ENCODE measurements at places on chromosomes 5 and 9. TPM values are rescaled to one million over a fixed set of nuclear protein-coding genes. Genes with fewer than 3 reads are reported as not detected.

DNA sequence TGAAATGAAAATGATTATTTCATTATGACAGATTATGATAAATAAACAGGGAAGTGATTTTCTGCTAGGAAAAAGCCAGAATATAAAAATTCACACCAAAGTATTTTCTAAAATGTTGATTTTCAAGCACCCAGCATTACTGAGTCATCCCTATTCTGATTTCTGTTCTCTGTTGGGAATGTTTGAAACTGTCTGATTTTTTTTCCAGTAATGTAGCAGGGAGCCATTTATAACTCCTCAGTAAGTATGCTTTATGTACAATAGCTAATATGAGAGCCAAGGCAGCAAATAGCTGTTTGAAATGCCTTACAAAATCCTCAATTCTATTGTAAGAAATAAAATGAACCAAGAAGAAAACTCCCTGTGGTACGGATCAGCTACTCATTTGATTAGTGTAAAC, 471.7 kb upstream of the TYRP1 start:
- DNase-seq, result no peak

DNA sequence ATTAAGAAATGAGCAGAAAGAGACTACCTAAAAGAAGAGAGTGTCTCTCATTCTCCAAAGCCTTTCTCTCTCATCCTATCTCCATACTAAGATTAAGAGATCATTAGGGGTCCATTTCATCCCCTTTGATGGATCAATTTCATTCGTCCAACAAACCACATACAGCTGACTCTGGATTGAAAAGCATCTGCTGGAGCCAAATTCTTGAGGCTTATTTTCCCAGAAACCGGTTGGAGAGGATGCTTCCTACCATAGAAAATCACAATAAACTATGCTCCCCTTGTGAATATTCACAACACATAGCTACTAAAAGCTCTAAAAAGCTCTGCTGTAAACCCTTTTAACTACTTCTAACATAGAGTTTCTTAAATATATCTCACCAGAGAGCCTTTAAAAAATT, 755.0 kb upstream of the ZNF608 start:
- no peak for DNase-seq

ADRA1B gene
- total RNA-seq, result 0.69 TPM

GRCh38 chr9:32350682-32351081, 33.8 kb upstream of the ACO1 start:
- no peak for DNase-seq

GRCh38 chr9:128033609-128034008, 33.5 kb downstream of the NAIF1 start:
- DNase-seq, result no peak

- no peak for DNase-seq
Measured at GRCh38 chr5:11483630-11484029, 420.6 kb downstream of the CTNND2 start.

FRRS1L gene
- total RNA-seq, result 0.96 TPM

GRCh38 chr9:128382261-128382660, 11.1 kb downstream of the URM1 start:
- no peak for DNase-seq

- no peak for DNase-seq
Measured at GRCh38 chr5:103894882-103895281, 332.3 kb upstream of the NUDT12 start.

TMEM215 gene
- 0.09 TPM for total RNA-seq

GRCh38 chr5:101585366-101585765, 682.3 kb upstream of the ST8SIA4 start:
- no peak for DNase-seq

DNA sequence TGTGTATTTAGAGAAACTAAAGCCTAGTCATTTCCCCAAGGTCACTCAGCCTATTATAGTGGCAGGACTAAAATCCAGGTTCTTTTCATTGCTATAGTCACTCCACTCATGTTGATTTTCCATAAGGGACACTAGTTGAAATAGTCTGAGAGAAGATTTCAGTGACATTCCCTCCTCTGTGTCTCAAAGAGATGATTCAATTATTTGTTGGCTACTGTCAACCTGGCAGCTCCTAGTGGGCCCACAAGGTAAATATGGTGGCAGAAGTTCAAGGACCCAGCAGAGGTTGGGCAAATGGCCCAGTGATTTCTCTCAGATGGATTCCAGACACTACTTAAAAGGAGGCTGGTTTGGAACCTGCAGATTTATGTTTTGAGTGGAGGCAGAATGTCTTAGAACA, 48.1 kb downstream of the G3BP1 start:
- no peak for DNase-seq

GADD45G gene
- total RNA-seq, result 5.4 TPM

- DNase-seq, result no peak
Measured at GRCh38 chr5:2818936-2819335, 67.5 kb upstream of the IRX2 start.

- no peak for DNase-seq
Measured at GRCh38 chr9:132114102-132114707, 34.5 kb upstream of the MED27 start.

GRCh38 chr5:144368556-144368955, 197.9 kb downstream of the KCTD16 start:
- DNase-seq, result no peak

- no peak for DNase-seq
Measured at GRCh38 chr5:169242175-169242848, 58.6 kb downstream of the SLIT3 start.

DNA sequence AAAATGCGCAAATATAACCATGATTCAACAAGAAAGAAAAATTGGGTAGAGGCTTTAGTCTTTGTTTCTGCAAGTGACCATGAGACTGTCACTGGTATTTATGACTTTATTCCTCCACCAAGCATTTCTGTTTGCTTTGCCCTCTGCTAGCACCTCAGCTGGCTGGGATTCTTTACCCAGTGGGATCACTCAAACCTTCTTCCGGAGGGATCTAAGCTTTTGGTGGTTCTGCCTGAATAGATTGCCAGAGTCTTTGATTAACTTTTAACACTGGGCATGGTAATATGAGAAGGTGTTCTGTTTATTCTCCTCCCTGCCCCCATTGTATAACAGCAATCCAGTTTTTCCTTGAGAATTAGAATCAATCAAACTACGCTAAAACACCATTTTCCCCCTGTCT, 59.1 kb upstream of the FBN2 start:
- no peak for DNase-seq

KCNMB1 gene
- total RNA-seq, result 5.5 TPM

CDKN2B-AS1 gene
- 78.7 TPM for total RNA-seq

Measured in mucosa of descending colon (tissue), 3 donors.